ENCODE measurements at places on chromosomes 1 and 21. TPM values are rescaled to one million over a fixed set of nuclear protein-coding genes. Genes with fewer than 3 reads are reported as not detected.
A peak's percentile ranks its signal among the peaks of the same experiment; 100 is the strongest.

DNA sequence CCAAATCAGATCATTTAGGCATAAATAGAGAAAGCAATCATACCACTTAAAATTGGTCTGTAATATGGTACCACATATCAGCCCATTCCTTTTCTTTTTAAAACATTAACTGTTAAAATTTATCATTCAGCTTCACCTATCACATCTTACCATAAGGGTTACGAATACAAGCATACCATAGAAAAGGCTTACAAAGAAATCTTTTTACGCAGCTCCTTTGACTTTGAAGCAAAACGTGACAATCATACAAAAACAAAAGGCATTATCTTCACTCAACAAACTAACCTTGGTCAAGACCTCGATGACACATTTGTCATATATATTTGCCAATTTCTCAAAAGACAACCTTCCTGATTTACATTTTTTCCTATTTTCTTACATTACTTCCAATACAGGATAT lies 169.0 kb downstream of the SMYD3 start:
- no peak overlapping the region for H3K27ac ChIP-seq
- H3K4me1 ChIP-seq, result peaks cover 2% of the 10 kb centered on the region
- H3K27me3 ChIP-seq, result no peaks in the 10 kb centered on the region
- no peak for DNase-seq
- H3K36me3 ChIP-seq, result peaks cover 20% of the 10 kb centered on the region

- DNase-seq, result no peak
- H3K36me3 ChIP-seq, result no peaks in the 10 kb centered on the region
- H3K27me3 ChIP-seq, result no peaks in the 10 kb centered on the region
- no peak overlapping the region for H3K27ac ChIP-seq
- no peaks in the 10 kb centered on the region for H3K4me1 ChIP-seq
These were observed 171.4 kb upstream of the SNX7 start for GRCh38 chr1:98490099-98490498.

- H3K27ac ChIP-seq, result no peak overlapping the region
- H3K36me3 ChIP-seq, result no peaks in the 10 kb centered on the region
These were observed 350.5 kb downstream of the MATN1 start for GRCh38 chr1:30372792-30373433.

DNA sequence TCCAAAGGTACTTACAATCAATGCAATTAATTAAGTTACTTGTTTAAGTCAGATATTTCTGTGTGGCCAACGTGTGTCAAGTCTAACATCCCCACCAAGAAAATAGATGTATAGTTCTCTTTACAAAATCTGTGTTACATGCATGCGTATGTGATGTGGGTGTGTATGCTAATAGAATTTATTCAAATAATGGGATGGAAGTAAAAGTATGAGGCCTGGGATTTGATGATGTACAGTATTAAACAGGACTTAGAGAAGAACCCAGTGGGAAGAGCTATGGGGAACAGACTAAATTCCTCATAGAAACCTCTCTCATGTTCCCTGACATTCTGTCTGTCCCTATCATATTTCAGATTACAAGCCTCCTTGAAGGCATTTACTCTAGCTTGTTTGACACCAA lies 72.5 kb downstream of the IFI44 start:
- H3K4me1 ChIP-seq, result no peaks in the 10 kb centered on the region
- H3K36me3 ChIP-seq, result no peaks in the 10 kb centered on the region
- H3K27ac ChIP-seq, result no peak overlapping the region
- peaks cover 6% of the 10 kb centered on the region for H3K27me3 ChIP-seq
- no peak overlapping the region for H3K4me3 ChIP-seq
- no peak for DNase-seq

DNA sequence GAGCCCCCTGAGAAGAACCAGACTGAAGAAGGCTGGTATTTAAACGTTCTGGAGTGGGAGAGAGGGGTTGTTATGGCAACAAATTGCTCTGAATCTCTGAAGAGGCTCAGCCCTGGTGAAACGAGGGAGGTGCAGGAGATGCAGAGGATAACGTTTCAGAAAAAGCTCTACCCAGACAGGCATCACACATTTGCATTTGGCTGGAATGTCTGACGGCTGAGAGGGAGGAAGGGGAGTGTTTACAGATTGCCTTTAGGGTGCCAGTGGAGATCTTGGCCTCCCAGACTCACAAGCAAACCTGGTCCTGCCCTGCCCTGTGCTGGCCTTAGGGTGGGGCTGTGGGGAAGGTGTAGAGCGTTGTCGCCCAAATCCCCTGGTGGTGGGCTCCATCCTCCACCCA lies 169.0 kb upstream of the AJAP1 start:
- H3K27me3 ChIP-seq, result peaks cover 3% of the 10 kb centered on the region
- H3K4me1 ChIP-seq, result no peaks in the 10 kb centered on the region
- H3K4me3 ChIP-seq, result no peak overlapping the region
- no peak overlapping the region for H3K27ac ChIP-seq
- H3K36me3 ChIP-seq, result no peaks in the 10 kb centered on the region
- no peak for DNase-seq

DNA sequence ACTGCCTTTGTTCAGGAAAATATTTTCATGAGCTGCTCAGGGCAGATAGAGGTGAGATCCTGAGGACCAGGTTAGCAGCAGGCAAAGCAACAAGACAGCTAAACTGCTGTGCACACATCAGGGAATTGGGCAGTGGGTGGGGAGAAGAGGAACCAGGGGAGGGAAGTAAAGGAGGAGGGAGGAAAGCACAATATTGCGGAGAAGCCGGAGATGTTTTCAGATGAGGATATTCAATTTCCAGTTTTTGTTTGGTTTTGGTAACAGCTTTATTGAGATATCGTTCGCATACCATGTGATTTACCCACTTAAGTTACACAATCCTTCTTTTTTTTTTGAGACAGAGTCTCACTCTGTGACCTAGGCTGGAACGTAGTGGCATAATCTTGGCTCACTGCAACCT lies 34.5 kb downstream of the EPHA10 start:
- DNase-seq, result no peak
- no peak overlapping the region for H3K27ac ChIP-seq
- H3K36me3 ChIP-seq, result no peaks in the 10 kb centered on the region
- no peaks in the 10 kb centered on the region for H3K4me1 ChIP-seq
- H3K27me3 ChIP-seq, result peaks cover 58% of the 10 kb centered on the region
- no peak overlapping the region for H3K4me3 ChIP-seq

DNA sequence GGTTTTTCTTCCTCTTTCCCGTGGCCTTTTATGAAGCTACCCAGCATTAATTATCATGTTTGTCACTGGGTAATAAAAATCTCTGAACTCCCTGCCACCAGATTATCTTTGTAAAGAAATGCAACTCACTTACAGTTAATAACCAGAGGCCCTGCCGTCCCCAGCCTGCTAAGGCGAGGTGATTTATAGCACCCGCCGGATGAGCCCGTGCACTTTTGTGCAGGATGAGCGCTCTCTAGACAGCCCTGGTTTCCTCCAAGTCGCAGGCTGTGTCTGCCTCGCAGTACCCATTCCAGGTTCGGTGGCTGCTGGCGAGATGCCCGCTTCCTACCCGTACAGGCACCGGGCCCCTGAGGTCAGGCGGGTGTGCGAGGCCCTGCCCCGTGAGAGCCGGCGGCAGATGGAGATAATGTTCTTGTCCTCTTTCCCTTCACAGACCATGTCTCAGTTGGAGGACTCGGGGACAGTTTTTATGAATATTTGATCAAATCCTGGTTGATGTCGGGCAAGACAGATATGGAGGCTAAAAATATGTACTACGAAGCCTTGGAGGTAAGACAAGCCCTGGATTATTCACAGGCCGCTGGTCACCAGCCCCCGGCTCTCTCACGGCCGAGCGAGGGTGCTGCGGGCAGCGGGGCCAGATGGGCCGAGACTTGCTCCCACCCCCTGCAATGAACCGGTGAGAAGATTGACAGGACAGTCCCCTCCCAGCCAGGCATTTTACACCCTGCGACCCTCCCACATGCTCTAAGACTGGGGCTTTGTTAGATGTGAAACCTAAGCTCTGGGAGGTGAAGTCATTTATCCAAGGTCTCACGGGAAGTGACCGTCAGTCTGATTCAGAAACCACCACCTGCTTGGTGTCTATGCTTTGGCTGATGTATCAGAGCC lies 28.5 kb upstream of the SELENON start:
- peaks cover 45% of the 10 kb centered on the region for H3K4me1 ChIP-seq
- no peak for DNase-seq
- H3K4me3 ChIP-seq, result no peak overlapping the region

GRCh38 chr1:227560393-227561173 lies 2.8 kb upstream of the ZNF678 start:
- H3K4me1 ChIP-seq, result peaks cover 8% of the 10 kb centered on the region
- peaks cover 20% of the 10 kb centered on the region for H3K36me3 ChIP-seq
- H3K4me3 ChIP-seq, result no peak overlapping the region
- DNase-seq, result peak; percentile 28
- H3K27ac ChIP-seq, result no peak overlapping the region

DNA sequence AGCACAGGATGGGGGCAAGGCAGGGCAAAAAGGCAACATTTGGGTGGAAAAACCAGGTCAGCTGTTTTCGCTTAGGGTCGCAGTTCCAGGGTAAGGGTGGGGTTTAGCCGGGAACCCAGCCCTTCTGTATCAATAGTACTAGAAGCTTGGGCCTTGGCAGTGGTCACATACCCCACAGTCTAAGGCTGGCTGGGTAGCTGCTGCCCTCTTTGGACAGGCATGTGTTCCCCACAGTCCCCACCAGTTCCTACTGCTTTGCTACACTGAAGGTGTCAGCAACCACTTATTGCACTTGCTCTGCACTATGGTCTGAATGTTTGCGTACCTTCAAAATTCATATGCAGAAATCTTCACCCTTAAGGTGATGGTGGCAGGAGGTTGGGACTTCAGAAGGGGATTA lies 349.8 kb downstream of the LTN1 start:
- H3K36me3 ChIP-seq, result peaks cover 4% of the 10 kb centered on the region
- H3K27me3 ChIP-seq, result no peaks in the 10 kb centered on the region
- H3K27ac ChIP-seq, result no peak overlapping the region
- no peak overlapping the region for H3K4me3 ChIP-seq
- no peak for DNase-seq
- H3K4me1 ChIP-seq, result no peaks in the 10 kb centered on the region

Gene TTLL10
- not detected for total RNA-seq

Gene NEK2
- total RNA-seq, result 32.7 TPM

Gene TP73
- 0.62 TPM for total RNA-seq

Gene SLC6A9
- 3.0 TPM for total RNA-seq

Gene TTC39A
- not detected for total RNA-seq

Gene WRAP73
- total RNA-seq, result 41.6 TPM

Gene ADORA1
- not detected for total RNA-seq
